ENCODE measurements at places on chromosomes 1 and 21.

DNA sequence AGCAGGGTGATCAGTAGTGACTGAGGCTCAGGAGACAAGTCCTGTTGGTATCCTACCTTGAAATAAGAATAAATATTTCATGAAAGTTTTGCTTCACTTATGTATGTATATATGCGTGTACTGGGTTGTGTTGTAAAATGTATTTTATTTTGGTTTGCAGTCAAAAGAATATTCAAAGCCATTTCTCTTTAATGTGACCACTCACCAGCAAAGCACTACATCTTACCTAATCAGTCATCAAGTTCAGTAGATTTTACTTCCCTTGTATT, 11.0 kb downstream of the SCP2 start:
- DNase-seq = no peak

- no peak for DNase-seq
Observed at GRCh38 chr1:42613803-42614131, 44.5 kb upstream of the PPIH start.

DNA sequence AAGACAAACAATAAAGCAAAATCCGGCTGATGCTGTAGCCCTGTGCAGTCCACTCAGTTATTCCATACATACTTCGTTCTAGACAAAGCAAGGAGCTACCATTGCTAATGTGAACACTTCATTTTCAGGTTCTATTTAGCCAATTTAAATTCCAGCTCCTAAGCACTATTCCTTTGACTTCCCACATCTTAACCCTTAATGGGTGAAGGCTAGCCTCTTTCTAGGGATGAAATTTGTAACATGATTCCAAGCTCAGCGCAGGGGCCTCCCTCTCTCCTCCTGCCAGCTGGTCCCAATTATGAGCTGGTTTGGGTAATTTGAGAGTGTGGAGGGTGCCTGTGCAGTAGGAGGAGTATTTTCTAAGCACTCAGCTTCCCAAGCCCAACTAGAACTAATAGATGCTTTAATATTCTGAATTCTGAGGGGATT, 53.9 kb upstream of the PTGFRN start:
- no peak for DNase-seq

DNA sequence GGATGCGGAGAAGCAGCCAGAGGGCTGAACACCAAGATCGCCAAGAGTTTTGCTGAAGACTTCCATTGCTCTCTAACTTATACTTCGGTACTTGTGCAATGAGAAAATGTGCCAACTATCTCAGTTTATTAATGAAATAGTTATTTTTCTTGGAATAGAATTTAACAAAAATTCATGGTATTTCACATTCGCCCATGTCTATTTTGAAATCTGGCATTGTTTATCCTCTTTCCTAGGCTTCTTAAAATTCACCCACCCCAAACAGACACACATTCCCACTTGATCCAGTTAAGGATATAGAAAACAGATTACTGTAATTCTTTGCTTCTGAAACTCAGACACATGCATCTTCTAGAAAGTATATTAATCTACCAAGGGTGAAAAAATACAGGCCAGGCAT, 56.3 kb upstream of the ADAMTS5 start:
- DNase-seq = no peak

DNA sequence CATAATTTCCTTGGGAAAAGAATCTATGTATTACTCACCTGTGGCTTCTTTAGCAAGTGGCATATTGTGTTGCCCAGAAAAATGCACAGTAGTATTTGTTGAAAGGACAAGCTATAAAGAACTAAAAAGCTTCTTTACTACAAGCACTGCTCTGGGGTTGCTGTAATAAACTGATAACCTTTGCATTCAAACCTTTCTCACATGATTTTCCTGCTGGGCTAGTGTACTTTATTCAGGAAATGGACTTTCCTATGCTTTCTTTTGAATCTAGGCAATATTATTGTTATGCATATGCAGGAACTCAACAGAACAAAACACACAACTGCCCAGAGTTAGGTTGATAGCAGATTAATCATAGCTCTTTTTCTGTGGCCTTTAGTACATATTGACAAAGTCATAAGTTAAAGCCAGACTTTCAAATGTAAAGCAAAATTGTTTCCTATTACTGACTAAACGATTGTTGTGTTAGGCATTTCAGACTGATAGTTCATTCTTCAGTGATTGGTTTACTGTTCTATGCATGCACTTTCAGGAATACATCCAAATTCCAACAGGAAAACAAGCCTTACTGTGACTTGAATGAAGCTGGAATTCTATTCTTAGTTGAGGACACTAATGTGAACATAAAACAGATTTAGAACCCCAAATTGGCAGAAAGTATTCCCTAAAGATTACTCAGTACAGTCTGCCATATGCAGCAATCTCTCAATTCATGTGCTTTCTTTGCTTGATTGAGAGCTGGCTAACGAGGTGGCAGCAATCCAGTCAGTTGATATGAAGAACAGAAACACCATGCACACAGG, 564.3 kb upstream of the NEGR1 start:
- no peak for DNase-seq

DNA sequence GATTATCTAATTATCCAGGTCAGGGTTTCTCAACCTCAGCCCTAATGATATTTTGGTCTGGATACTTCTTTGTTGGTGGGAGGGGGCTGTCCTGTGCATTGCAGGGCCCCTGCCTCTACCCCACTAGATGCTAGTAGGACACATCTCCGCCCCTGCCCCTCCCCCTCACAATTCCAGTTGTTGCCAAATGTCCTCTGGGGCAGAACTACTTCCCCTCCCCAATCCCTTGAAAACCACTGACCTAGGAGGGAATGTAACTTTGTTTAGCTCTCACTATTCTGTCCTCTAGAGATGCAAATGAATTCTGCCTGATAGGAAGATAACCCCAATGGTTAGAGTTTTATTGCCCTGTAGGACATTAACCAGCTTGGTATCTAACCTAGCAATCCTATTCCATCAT, 8.1 kb downstream of the CACNA1S start:
- no peak for DNase-seq
